ENCODE measurements at places on chromosomes 7 and 10.

DNA sequence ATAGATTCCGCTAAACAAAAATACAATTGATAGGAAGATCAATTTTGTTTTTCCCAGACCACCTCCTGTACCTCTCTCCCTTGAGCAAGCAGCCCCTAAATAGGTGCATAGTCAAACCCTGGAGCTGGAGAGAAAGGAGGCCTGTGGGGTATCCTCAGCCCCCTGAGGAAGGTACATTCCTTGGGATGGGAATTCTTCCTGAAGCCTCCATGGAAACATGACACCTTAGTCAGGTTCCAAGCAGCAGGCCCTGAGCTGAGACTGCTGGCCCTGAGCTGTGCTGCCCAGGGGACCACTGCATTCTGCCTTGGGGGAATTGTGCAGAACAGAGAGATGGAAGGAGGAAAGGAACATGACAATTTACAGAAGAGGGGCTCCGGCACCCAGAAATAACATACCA, 7.4 kb downstream of the HNRNPF start:
- no peak for DNase-seq

- DNase-seq: no peak
Observed at GRCh38 chr7:155003092-155003375, at the start of gene PAXIP1. Gene PAXIP1, minus strand, starts transcription at chr7:155003124. Its CDS starts 195 bp downstream, at chr7:155002929.

DNA sequence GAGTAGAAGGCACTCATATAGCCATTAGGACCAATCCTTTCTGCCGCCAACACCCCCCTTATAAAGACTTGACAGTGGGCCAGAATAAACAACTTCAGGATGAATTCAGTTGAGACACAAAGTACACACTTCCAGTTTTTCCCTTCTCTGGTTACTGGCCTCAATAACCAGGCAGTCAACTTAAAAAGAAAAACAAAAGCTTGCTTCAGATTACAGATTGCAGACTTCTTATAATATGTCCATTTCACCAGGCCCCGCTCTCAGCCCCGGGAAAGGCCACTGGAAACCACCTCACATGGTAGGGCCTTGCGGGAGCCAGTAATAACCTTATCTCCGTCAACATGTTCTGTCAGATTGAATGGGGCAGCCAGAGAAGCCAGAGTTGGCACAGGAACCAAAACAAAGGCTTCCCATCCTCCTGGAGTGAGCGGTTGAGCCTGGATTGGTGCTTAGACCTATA, 108.8 kb downstream of the EGFR start:
- no peak for DNase-seq

- DNase-seq: peak; percentile 69
Observed at GRCh38 chr7:100221231-100221718, 1.5 kb downstream of the PVRIG start.

DNA sequence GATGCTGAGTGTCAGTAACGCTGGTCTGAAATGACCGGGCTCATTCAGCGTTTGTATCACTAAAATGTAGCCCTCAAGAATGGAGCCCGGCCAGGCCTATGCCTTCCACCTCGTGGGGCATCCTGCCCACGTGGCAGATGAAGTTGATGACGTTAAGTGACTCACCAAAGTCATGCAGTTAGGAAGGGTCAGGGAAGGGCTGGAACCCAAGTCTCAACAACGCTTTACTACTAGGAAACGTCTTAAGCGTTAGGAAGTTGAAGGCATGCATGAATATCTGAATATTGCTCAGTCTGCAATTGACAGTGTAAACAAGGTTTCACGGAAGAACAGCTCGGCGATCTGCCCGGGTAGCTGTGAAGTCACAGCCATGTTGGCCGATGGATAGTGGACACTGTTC, 14.0 kb upstream of the UBE3C start:
- DNase-seq: no peak

- no peak for DNase-seq
Observed at GRCh38 chr10:68756766-68757165, 35.7 kb downstream of the CCAR1 start.

Data from stimulated activated CD4-positive, alpha-beta T cell treated with anti-CD3 and anti-CD28 coated beads, Interleukin-15, amount 100 ng/mL, for 48 hours (primary cell).